Stimulated activated CD8-positive, alpha-beta memory T cell treated with anti-CD3 and anti-CD28 coated beads, Interleukin-7, amount 100 ng/mL, for 1 hour (primary cell): ENCODE measurements at places on chromosomes 12 and 14.
A peak's percentile ranks its signal among the peaks of the same experiment; 100 is the strongest.

- no peak for DNase-seq
Measured at GRCh38 chr14:51089278-51089677, 5.6 kb downstream of the TRIM9 start.

- no peak for DNase-seq
Measured at GRCh38 chr12:96368233-96368632, 32.0 kb downstream of the CDK17 start.

- DNase-seq = no peak
Measured at GRCh38 chr14:31678421-31679249, 117.4 kb downstream of the NUBPL start.

DNA sequence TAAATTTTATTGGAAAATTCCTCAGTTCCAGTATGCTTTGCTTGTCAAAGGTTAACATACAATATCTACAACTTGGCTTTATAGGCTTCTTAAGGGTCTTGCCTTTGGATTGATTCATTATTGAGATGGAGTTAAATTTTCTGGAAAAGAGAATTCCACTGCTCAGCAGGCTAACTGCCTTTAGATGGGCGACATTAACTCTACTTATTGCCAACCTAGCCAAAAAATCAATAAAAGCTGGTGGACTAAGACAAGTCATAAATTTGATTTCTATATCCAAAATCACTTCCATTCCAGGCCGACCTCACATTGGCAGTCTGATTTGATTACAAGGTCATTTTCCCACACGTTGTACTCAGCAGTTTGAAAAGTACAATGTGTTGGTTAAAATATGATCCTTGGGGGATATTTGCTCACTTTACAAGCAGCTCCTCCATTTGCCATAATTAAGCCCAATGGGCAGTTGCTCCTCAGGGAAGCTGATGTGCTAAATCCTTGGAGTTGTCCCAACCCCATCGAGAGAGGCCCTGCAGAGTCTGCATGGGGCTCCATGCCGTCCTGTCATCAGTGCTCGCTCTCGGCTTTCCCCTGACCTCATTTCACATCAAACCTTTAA is 36.1 kb upstream of the CRY1 start:
- DNase-seq = no peak

DNA sequence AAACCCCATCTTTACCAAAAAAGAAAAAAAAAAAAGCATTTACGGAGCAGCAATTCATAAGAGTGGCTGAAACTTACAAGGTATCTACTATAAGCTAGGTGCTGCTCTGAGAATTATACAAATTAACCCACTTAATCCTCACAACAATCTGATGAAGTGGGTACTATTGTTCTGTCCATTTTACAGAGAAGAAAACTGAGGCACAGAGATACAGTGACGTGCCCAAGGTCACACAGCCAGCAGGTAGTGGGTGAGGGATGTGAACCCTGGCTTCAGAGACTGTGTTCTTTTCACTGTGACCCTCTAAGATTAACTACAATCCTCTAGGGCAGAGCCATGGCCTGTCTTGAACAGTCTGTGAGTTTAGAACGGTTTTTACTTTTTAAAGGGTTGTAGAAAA is 3.3 kb downstream of the DDX54 start:
- DNase-seq = no peak

DNA sequence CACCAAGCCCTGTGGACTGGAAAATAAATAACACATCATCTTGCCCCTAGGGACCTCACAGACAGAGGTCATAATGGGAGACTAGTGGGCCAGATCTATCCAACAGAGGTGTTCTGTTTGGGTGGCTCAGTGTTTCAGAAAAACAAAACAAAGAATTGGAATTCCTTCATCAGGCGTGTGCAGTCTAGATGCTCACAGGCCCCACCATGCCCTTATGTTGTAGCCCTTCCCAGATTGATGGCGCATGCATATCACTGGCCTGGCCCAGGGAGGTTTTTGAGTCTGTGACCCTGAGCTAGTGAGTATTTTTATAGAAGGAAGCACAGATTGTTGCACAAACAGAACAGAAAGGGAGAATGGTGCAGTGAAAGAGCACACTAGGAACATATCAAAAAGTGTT is 859.6 kb downstream of the BCL11B start:
- no peak for DNase-seq

GRCh38 chr12:129704232-129704830 is 199.5 kb downstream of the TMEM132D start:
- DNase-seq = no peak

DNA sequence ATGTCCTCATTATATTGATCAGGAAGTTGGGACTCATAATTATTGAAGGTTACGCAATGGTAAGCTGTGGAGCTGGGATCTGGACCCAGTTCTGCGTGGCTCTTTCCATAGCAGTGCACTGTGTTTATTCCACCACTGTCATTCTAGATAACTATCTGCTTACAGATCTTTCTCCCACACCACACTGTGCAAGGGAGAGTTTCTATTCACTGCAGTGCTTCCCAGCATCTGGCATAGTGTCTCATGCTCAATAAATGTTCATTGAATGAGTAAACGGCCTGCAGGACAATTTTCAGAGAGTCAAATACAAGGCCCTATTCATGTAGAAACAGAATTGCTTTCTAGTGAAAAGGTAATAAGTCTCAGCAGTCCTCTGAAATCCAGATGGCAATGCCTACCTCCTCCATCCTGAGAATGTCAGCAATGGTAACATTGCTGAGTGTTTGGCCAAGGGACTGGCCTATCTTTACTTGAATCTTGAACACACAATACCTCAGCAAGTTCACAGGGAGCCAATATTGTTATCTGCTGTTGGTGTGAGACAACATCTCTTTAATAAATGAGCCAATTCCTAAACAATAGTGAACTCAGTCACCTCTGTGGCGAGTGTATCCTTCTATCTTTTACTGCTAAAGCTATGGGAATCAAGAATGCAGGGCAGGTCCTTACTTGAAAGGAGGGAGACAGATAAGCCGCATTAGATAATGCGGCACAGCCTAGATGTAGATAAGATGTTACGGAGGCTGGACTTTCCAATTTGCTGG is 332.4 kb upstream of the PRICKLE1 start:
- DNase-seq = no peak

DNA sequence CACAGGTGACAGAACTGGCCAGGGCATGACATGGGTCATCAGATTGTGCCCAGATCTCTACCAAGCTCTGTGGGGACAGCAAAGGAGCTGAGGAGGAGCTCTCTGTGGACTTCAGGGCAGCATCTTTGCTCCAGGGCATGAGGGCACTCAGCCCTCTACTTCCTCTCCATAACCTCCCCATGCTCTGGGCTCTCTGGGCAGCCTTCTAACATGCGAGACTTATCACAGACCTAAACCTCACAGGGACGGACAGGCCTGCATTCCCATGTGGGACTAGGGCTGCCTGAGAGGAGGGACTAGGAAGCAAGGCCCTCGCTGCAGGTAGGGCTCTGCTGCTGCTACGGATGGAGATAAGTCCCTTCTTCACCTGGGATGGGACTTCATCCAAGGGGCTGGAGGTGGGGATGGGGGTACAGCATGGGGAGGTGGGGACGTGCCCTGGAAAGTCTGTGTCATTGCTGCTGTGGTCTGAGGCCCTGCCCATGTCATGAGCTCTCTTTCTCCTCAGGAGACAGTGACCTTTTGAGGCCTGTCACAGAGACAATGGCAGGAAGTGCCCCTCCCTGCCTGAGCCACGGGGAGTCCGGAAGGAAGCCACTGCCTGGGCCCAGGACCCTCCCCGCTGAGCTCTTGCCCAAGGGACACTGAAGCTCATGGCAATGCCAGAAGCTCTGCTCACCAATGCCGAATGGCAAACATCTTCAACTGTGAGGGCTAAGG is 44.1 kb downstream of the PITPNM2 start:
- peak; percentile 11 for DNase-seq

GRCh38 chr12:45231515-45232145 is 15.7 kb downstream of the ANO6 start:
- DNase-seq = no peak

GRCh38 chr12:12121061-12121460 is 50.3 kb downstream of the BCL2L14 start:
- DNase-seq = no peak

- no peak for DNase-seq
Measured at GRCh38 chr14:68379510-68380328, 413.1 kb downstream of the ZFP36L1 start.

DNA sequence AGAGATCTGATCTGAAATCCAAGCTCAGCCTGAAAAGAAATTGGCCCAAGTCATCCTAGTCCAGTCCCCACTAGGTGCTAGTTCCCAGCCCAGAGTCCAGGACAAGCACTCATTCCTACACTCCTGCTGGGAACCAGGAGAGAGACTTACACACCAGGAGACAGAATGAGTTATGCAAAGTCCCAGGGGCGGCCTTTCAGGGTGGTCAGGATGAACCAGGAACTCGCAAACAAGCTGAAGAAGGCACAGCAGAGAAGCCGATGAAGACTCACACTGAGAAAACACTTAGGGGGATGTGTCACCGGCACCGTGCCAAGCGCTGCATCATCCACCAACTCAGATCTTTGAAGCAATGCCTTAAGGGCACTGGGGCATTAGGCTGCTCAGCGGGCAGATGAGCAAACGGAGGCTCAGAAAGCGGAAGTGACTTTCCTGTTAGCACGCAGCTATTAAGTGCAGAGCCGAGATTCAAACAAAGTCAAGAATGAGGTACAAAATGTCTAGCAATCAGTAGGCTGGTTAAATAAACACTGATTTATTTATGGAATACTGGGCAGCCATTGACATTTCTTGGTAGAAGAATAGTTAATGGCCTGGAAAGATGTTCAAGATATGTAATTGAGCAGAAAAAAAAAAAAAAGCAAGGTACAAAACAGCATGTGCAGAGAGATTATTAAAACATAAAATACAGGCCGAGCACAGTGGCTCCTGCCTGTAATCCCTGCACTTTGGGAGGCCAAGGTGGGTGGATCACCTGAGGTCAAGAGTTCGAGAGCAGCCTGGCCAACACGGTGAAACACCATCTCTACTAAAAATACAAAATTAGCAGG is 78.7 kb downstream of the LRRC74A start:
- DNase-seq = peak; percentile 49
